ENCODE measurements at places on chromosomes 12 and 14.
A peak's percentile ranks its signal among the peaks of the same experiment; 100 is the strongest.

- DNase-seq, result no peak
These were observed 70.6 kb downstream of the B4GALNT3 start for GRCh38 chr12:530308-530707.

- no peak for DNase-seq
These were observed 23.1 kb downstream of the GMFB start for GRCh38 chr14:54465654-54466053.

GRCh38 chr14:74645244-74645643 lies 33.2 kb upstream of the LTBP2 start:
- no peak for DNase-seq

DNA sequence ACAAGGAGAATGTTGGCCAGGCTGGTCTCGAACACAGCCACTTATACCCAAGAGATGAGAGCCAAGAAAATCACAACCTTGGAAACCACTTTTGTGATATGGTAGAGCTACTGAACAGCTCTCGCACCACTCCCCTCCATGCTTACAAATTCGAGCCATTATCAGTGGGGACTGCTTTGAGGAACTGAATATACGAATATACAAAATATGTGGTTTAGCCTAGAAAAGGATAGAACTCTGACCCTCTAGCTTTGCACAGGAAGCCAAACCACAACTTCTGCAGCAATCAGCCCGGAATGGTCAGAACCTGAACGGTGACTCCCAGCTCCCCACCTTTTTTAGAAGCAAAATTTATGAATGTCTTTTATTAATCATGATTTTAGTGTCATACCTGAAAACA lies 129.8 kb upstream of the TMEM132C start:
- no peak for DNase-seq

DNA sequence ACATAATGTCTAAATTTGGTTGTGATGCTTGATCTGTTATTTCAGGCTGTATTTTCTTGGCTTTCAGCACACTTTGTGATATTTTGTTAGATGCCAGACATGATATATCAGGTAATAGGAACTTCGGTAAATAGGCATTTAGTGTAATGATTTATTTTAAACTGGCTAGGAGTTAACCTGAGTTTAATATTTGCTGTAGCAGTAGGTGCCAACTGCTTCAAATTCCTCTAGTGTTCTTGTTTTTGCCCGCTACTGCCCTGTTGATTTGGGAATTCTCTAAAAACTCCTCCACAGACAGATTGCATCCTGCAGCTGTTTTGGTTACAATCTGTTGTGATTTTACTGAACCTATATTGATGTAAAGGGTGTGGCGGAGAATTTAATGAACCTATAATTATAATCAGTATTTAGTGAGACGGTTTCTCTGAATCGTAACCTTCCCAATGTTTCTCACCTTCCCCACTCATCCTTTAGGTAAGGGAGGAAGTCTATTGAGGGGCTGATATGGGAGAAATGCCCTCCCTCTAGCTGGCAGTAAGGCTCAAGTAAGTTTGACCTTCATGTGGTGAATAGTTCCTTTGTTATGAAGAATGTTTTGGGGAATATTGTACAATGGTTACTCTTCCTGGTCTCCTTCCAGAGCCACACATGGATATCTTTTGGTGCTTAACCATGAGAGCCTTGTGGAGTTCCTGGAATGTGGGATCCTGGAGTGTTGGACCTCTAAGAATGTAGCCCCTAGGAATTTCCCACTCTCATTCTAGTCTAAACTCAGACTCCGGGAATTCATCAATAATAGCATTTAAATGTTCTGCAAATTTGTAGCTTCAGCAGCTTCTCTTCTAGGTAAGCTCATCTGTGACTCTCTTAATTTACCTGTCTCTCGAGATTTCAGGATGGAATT lies 634.1 kb downstream of the FSCB start:
- DNase-seq, result no peak

GRCh38 chr12:96240656-96241055 lies 46.5 kb downstream of the ELK3 start:
- DNase-seq, result no peak

DNA sequence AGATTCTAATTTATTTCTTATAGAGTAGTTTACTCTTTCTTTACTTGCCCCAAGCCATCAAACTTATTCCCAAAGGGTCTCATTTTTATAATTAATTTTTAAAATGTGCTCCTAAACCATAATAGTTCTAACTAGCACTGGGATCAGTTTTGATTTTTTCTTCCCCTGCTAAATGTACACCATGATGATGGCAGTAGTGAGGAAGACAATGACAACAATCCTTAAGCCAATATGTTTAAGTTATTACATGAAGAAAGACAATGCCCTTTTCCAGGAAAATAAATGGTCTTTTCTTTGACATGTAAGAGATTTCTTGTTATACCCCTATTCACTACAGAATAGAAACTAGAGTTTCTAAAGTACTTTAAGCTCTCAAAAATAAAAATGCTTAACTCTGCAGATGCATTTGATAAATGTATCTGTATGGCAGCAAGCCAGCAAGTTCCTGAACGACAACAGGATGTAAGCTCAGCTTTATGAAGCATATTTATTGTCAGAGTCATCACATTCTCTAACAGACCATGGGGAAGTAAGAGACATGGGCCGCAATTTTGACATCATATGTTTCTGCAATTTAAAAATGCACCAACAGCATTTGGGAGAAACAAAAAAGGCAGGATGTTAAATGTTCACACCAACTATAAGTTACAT lies 36.0 kb upstream of the SNX6 start:
- DNase-seq, result no peak

DNA sequence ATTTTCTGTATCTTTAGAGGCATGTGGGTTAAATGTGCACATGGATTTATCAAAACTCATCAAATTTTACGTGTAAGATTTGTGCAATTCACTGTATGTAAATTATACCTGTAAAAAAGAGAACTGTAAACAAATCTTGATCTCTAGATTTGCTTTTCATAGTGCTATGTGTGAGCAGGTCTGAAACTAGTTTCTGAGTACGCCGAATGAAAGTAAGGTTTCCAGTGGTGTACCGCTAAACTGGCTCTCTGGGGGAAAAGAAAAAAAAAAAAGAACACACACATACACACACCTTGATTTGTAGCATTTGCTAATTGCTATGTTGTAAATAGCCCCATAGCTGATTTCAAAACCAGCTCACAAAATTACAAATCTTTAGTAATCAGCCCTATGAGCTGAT lies 8.6 kb upstream of the SLC41A2 start:
- no peak for DNase-seq

- no peak for DNase-seq
These were observed 18.5 kb upstream of the PLA2G1B start for GRCh38 chr12:120346031-120346430.

DNA sequence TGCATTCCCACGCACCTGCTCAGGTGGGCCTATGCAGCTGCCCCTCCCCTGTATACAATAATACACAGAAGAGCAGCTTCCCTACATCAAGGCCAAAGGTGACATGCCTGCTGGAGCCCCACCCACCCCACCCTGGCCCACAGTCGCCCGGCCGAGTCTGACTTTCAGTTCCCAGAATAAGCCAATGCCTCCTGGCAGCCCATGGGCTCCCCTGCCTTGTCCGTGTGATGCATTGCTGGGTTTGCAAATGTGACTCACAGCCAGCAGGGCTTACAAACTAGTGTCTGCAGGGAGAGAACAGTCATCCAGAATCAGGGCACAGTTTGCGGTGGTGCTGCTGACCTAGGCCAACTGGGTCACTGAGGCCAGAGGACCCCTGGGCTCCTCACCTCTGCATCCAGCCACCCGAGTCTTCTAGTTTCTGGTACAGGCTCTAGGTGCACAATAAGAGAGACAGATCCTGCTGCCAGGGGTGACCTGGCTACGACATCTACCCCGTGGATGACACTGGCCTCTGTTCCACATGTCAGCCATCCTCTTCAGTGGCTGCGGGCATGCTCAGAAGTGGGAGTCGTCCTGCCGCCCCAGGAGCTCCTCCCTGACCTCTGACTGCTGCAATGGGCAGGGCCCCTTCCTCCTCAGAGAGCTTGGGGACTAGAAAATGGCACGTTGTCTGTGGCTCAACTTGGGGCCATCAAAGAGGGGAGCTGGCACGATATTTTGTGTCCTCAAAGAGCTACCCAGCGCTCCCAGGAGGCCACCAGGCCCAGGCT lies 84.5 kb downstream of the CHGA start:
- DNase-seq, result no peak

- DNase-seq, result no peak
These were observed 4.4 kb upstream of the CSRNP2 start for GRCh38 chr12:51087818-51088217.

DNA sequence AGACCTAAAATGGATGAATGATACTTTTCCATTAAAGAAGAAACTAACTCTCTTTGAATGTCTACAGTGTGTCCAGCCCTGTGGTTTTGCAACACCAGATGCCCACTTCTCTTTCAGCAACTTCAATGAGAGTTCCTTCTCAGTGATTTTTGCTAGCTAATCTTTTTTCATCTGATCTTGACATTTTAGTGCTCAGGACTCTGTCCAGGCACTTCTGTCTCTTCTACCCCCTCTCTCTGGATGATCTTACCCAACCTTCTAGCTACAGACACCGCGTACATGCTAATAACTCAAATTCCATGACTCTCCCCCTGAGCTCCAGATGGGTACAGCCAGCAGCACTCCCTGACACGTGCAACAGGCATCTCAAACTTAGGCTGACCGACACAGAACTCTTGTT lies 161.1 kb upstream of the FOXN3 start:
- DNase-seq, result no peak

DNA sequence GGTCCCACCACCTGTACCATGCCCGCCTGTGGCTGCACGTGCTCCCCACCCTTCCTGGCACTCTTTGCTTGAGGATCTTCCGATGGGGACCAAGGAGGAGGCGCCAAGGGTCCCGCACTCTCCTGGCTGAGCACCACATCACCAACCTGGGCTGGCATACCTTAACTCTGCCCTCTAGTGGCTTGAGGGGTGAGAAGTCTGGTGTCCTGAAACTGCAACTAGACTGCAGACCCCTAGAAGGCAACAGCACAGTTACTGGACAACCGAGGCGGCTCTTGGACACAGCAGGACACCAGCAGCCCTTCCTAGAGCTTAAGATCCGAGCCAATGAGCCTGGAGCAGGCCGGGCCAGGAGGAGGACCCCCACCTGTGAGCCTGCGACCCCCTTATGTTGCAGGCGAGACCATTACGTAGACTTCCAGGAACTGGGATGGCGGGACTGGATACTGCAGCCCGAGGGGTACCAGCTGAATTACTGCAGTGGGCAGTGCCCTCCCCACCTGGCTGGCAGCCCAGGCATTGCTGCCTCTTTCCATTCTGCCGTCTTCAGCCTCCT lies 1.1 kb downstream of the INHBE start:
- no peak for DNase-seq

DNA sequence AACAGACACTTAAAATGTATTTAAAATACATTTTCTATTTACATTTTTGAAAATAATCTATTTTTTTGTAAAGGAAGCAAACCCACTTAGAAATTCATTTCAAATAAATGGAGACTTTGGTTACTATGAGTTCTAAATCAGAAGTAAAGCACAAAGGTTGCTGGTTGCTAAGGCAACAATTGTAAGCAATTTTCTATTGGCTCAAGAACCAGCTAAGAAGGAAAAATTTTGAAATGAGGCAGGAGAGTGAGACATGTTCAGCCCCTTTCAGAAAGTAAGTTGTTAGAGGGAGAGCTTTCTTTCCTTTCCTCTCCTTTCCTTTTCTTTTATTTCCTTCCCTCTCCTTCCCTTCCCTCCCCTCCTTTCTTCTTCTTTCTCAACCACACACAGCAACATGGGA lies 80.7 kb downstream of the PRMT8 start:
- DNase-seq, result no peak

DNA sequence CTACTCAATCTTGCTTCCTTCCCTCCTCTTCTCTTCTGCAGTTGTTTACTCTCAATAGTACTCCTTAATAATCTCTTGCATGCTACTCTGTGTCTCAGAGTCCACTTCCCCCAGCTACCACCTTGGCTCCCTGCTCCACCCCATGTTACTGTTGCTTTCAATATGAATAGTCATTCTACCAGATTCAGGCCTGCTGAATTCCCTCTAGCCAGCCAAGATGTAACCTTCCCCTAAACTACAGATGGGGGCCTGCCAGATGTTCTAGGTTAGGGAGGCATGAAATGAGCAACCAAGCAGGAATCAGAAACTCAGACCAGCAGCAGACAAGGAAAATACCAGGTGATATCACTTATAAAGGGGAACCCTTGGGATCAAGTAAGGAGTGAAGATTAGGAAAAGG lies 392.1 kb upstream of the DDHD1 start:
- DNase-seq, result no peak

DNA sequence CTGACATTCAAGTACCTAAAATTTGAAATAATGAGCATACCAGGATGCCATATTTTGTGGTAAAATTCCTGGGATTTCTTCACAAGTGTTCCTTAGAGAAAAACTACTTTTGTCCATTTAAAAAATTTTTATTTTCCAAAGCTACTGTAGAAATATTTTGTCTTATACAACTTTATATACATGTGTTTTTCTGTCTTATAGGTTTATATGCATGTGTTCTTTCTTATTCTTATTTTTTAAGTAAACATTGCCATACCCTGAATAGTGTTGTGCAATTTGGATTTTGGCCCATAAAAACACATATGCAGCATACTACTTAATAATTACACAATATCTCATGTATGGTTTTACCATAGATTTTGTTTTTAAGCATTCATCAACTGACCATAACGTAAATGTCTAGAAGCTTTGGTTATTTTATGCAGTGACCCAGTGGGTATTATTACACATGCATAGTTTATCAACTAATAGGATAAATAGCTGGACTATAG lies 1107.4 kb upstream of the SEL1L start:
- no peak for DNase-seq

GRCh38 chr12:49998453-49998852 lies 25.7 kb downstream of the AQP6 start:
- DNase-seq, result no peak

GRCh38 chr12:49244176-49244575 lies 20.7 kb upstream of the TUBA1C start:
- DNase-seq, result no peak

GRCh38 chr12:19201661-19202060 lies 72.1 kb downstream of the PLEKHA5 start:
- DNase-seq, result no peak

GRCh38 chr12:69688021-69688420 lies 11.1 kb downstream of the BEST3 start:
- DNase-seq, result no peak

DNA sequence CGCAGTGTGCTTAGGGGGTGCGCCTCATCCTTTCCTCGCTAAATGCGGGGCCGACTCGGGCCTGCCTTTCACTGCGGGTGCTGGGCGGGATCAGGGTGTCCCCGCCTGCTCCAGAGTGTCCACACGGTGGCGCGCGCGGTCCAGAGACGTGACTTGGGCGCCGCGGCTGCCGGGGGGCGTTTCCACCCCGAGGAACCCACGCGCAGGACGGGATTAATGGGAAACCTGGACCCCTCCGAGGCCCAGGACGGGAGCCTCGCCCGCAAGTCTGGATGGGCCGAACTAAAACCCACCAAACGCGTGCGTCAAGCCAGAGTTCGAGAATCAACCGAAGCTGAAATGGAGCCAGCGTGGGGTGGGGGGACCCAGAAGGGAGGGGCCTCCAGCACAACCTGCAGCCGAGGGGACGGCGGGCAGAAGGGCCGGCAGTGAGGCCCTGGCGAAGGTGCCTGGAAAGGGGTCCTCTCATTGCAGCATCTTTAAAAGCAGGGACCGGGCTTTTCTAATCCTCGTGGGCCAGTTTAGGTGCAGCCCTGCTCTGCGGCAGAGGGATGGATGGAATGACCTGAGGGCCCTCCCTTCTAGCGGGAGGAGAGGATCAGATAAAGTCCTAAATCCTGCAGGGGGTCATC lies 93.3 kb downstream of the NINJ2 start:
- DNase-seq, result peak; percentile 61

GRCh38 chr12:91562476-91562875 lies 379.9 kb upstream of the DCN start:
- DNase-seq, result no peak
